GF-D8 (cell line): ENCODE measurements at places on chromosomes 1 and 21.
A peak's percentile ranks its signal among the peaks of the same experiment; 100 is the strongest.

DNA sequence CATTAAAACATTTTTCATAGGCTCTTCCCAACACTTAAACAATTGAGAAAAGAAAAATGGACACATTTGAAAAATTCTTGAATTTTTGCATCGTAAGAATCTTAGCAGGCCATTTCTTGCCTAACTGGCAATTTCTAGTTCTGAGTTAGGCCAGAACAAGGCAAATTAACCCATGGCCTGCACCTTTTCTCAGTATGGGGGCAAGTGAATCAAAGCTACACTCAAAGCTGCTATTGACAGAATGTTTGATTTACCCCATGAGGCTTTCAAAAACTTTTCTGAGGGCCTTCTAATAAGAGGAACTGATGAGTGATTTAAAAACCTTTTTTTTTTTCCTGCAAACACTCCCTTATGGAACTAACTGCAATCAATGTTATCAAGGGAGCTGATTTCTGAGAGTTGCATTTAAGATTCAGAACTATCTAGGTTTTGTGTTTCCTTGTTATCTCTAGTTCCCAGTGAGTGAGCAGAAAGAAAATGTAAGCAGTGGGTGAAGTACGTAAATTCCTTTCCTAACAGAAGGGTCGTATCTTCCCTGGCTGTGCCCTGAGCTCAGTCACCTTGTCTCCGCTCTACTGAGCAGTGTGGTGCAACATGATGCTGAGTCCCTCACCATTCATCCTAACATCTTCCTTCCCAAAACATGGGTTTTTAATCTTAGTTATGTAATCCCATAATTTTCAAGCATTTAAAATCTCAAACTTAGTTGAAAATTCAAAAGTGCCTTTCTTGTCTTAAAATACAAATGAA, 353.7 kb downstream of the DPYD start:
- DNase-seq: no peak

- DNase-seq: no peak
Observed at GRCh38 chr1:159961636-159962035, 7.6 kb upstream of the SLAMF9 start.

GRCh38 chr1:111778541-111779051, 22.9 kb downstream of the DDX20 start:
- no peak for DNase-seq

- DNase-seq: peak; percentile 83
Observed at GRCh38 chr1:153390938-153391710, at the start of gene S100A8. TSS of gene S100A8 (minus strand) at chr1:153391073. CDS start at chr1:153390535, 538 bp downstream.

DNA sequence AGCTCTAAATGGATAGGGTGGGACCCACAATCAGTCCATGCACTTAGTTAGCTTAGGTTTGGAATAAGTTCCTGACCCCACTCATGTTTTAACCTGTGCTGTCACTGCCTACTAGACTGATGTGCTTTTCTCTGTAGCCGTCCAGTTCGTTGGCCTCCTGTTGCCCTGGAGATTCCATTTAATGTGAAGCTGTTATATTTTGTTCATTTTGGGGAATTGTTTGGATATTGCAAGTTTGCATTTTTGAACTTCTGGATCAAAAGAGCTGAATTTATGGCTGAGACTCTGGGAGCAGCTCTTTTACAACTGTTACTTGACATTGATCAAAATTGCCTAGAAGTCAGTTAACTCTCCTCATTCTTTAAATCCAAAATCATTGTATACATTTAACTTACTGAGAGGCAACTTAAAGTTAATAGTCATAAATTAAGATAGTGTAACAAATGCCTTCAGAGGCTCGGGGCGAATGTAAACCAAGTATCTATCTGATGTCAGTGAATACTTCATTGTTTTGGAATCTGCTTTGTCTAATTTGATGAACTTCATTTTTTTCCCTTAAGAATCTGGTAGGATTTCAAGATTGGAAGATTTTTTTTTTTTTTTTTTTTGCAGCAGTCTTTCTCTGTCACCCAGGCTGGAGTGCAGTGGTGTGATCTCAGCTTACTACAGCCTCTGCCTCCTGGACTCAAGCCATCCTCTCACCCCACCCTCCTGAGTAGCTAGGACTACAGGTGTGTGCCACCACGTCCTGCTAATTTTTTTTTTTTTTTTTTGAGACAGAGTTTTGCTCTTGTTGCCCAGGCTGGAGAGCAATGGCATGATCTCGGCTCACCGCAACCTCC, 38.1 kb downstream of the MIGA1 start:
- DNase-seq: no peak

GRCh38 chr1:5834477-5835178, 157.6 kb downstream of the NPHP4 start:
- DNase-seq: no peak

DNA sequence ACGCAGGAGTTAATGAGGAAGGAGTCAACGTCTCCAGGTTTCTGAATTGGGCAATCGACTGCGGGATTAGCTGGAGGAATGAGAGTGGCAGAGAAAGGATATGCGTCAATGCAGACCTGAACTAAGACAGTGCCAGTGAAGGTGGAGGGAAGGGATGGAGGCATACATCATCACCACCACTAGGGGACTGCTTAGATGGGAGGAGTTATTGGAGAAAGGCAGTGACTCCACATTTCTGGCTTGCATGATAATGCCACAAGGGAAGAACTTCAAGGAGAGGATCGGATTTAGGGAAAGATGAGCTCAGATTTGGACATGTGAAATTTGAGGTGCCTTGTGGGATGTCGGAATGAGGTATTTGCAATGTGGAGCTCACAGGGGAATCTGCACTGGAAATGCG, 17.5 kb downstream of the VASH2 start:
- DNase-seq: no peak

GRCh38 chr1:180233191-180234011, 3.3 kb downstream of the LHX4 start:
- DNase-seq: no peak

- DNase-seq: no peak
Observed at GRCh38 chr21:44760376-44760775, 41.2 kb downstream of the UBE2G2 start.

DNA sequence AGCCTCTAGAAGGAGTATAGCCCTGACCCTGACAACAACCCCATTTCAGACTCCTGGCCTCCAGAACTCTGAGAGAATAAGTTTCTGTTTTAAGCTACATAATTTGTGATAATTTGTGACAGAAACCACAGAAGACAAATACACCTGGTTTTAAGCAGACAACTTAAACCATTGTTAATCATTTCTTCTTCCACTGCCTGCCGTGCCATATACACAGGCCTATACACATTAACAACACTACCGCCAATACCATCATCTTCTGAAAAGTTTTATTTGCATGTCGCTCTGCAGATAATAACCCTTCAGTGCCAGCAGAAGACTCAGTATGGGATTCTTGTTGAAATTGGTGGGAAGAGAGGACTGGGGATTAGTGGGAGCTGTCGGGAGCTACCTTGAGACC, 39.9 kb upstream of the KRTAP19-8 start:
- DNase-seq: no peak

GRCh38 chr1:17927952-17928351, 172.8 kb downstream of the ACTL8 start:
- no peak for DNase-seq

- DNase-seq: no peak
Observed at GRCh38 chr1:87872189-87872588, 543.5 kb downstream of the LMO4 start.

GRCh38 chr1:57799490-57800115, 375.7 kb upstream of the DAB1 start:
- no peak for DNase-seq

GRCh38 chr1:30930631-30931173, 22.1 kb upstream of the SDC3 start:
- no peak for DNase-seq

- DNase-seq: no peak
Observed at GRCh38 chr1:93143136-93143535, 37.1 kb downstream of the TMED5 start.

DNA sequence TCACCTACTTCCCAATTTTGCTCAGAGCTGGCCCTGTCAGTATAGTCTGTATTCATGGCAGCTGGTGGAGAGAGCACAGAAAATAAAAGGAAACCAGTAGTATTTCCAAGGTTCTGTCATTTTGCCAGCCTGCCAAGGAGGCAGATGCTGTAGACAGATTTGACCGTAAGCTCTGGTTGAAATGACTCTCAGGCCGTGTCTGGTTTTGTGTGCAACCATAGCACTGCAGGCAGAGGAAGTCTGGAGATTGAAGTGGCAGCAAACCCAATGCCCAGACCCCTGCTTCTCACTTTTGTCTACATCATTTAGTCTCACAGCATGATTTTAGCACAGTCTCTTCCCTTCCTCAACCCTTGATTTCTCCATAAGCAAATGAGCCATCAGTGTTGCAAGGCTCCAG, 291.7 kb downstream of the PAPPA2 start:
- no peak for DNase-seq

DNA sequence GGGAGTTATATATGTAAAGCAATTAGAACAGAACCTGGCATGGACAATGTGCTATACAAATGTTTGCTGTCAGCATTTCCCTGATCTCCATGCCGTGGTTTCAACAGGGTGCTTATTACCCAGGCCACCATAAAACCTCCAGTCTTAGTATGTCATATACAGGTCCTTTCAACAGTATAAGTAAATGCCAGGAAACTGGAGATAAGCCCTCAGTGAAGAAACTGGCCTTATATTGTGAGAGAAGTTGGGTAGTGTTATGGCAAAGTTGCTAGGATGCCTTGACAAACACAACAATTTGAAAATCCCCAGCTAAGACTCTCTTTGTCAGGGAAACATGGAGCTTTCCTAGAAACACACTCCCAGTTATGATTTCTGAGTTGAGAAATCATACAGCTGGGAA, 850.2 kb upstream of the ADAMTS5 start:
- DNase-seq: no peak

DNA sequence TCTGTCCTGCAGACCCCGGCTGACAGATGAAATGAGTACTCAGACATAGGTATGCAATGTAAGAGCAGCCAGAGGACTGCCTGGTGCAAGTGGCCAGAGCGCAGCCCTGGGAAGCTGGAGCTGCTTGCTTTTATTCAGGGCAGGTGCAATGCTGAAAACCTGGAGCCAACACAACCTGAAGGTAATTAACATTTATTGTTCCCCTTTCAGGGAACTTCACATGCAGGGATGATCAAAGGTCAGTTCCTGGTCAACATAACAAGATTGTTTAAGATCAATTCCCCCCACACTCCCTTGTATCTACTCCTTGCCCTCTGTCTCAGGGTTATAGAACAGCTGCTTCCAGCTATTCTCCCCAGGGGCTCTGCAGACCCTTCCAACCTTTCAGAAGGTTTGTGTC, 48.7 kb upstream of the PRELP start:
- DNase-seq: no peak

DNA sequence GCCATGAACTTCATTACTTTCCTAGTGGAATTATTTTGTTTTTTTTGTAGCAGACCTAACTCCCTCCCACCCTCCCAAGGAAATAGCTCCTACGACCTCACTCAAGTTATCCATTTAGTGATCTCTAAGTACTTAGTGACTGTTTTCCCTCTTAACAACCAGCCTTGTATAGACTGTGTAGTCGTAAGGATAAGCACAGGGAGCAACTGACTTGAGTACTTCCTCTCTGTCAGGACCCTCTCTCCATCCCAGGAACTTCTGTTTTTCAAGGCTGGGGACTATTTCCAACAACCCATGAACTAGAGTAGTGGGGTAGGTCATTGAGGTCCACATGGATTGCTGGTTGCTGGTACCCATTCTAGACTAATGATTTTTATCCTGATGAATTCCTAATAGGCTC, 1.9 kb downstream of the AGO1 start:
- DNase-seq: no peak

DNA sequence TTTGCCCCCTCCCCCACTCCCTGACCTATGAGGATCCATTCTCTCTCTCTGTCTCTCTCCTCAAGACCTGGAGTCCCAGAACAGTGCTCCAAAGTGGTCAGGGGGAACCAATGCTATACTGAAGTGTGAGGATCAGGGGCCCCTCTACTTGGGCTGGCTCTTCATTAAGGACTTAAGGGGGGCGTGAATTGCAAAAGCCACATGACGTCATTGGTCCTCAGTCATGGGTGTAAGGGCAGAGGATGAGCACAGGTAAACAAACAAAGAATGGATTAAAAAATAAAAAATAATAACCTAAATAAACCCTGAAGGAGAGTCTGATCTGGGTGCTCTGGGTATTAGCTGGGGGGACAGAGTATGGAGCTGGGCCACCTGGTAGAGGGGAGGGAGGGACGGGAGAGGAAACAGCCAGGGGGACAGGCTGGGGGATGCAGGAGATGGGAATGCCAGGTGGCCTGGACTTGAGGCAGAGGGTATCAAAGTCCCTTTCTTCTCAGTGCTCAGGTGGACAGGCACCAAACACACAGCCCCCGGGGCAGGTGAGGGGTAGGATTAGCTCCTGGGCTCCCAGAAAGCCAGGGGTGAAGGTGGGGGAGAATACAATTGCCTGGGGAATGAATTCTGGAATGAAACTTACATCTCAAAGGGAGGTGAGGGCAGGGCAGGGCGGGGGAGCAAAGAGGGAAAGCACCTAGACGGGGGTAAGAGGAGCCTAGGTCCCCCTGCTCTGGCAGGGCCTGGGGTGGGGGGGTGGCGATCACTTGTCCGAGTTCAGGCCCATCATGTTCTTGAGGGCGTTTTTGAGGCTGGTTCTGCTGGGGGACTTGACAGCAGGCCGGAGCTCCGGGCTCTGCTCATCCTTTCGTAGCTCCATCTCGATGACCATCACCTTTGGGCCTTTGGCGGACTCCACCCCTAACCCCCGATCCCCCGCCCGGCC, 4.6 kb downstream of the MPZ start:
- no peak for DNase-seq

- no peak for DNase-seq
Observed at GRCh38 chr1:179809506-179810366, 66.6 kb downstream of the FAM163A start.

GRCh38 chr1:75129660-75129982, 4.6 kb upstream of the LHX8 start:
- DNase-seq: no peak
